ENCODE measurements at places on chromosomes 7 and 10. TPM values are rescaled to one million over a fixed set of nuclear protein-coding genes. Genes with fewer than 3 reads are reported as not detected.

PPP1R3C gene
- 90.0 TPM for total RNA-seq

GRCh38 chr10:107544706-107545520 is 380.4 kb upstream of the SORCS1 start:
- no peak for ATAC-seq
- H3K4me3 ChIP-seq = no peak overlapping the region
- H3K4me1 ChIP-seq = no peaks in the 10 kb centered on the region
- no peaks in the 10 kb centered on the region for H3K36me3 ChIP-seq
- H3K27me3 ChIP-seq = peaks cover 12% of the 10 kb centered on the region
- no peak overlapping the region for H3K27ac ChIP-seq

DNA sequence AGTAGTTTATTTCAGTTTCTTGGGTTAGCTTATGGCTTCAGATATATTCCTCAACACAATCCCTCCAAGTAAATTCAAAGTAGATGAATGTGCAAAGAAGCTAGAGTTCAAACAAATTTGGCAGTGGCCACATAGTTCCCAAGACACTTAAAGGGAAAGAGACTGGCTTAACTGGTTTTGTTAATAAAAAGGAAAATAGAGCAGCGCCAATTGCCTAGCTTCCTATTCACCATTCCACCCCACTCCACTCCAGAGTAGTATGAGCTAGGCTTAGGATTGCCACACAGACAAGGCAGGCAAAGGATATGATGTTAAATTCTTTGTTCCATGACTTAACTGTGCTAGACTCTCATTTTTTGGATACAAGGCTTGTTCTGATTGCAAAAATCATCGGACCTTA is 2.0 kb downstream of the XRCC2 start:
- H3K27me3 ChIP-seq = no peaks in the 10 kb centered on the region
- no peak overlapping the region for H3K4me3 ChIP-seq
- H3K4me1 ChIP-seq = peaks cover 6% of the 10 kb centered on the region
- H3K27ac ChIP-seq = no peak overlapping the region
- ATAC-seq = no peak

DNA sequence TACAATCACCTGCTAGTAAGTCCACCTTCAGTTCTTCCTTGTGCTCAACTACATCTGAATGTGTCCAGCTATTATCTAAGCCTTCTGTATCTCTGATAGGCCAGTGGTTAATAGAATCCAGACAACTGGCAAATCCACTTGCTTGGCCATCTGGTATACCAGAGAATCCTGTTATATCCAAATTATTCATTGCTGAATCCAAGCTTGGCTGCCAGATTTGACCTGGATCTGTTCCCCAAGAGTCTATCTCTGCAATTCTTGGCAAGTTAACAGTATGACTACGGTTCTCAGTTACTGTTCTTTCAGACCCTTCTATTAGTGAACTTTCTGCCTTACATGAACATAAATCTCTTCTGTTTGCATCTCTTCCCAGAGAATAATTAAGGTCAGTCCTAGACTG is 154.6 kb upstream of the TARP start:
- H3K27me3 ChIP-seq = no peaks in the 10 kb centered on the region
- no peak overlapping the region for H3K4me3 ChIP-seq
- H3K27ac ChIP-seq = no peak overlapping the region
- ATAC-seq = no peak
- no peaks in the 10 kb centered on the region for H3K36me3 ChIP-seq

DNA sequence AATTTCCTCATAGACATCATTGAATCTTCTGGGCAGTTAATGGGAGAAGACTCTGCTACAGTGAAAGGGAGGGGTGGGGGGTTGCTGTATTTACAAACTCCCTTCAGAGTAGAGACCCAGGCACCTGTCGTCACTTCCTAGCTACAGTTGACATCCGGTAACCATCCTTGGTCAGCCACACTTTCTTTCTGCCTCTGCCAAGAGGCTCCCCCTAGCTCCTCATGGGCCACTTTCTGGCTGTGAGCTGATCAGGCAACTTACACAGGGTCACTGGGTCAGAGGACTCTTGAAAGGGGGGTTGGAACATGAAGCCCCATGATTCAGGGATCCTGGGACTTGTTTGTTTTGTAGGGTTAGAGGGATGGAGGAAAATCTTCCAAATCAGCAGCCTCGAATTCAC is 1.2 kb downstream of the TECPR1 start:
- H3K27me3 ChIP-seq = no peaks in the 10 kb centered on the region
- H3K4me3 ChIP-seq = peak overlapping the region; percentile 90
- peaks cover 17% of the 10 kb centered on the region for H3K36me3 ChIP-seq
- H3K27ac ChIP-seq = no peak overlapping the region
- H3K4me1 ChIP-seq = no peaks in the 10 kb centered on the region

DNA sequence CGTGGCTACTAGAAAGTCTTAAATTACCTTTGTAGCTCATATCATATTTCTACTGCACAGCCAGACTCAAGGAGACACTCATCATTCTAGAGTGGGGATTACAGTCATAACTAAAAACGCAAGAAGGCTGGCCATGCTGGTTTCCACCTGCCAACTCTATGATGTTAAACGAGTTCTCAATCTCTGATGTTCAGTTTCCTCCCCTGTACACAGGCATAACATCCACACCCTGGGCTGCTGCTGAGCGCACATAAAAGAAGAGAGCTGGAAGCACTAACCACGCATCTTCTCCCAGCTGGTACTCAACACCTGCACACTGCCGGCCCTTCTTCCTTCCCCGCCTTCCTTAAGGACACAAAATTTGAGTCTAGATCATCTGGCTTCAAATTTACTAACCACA is 60.5 kb downstream of the SORBS1 start:
- peak overlapping the region; percentile 97 for H3K27ac ChIP-seq
- peak overlapping the region; percentile 41 for H3K4me3 ChIP-seq
- no peaks in the 10 kb centered on the region for H3K27me3 ChIP-seq
- ATAC-seq = peak; percentile 16
- peaks cover 97% of the 10 kb centered on the region for H3K4me1 ChIP-seq

GRCh38 chr7:74527842-74528241 is 74.1 kb downstream of the GTF2IRD1 start:
- no peak overlapping the region for H3K27ac ChIP-seq
- ATAC-seq = no peak
- H3K36me3 ChIP-seq = no peaks in the 10 kb centered on the region
- H3K27me3 ChIP-seq = no peaks in the 10 kb centered on the region
